Neural crest cell (in vitro differentiated cells): ENCODE measurements at places on chromosomes 11 and 22.

GRCh38 chr11:45149483-45150056 is 3.1 kb downstream of the PRDM11 start:
- DNase-seq: no peak

DNA sequence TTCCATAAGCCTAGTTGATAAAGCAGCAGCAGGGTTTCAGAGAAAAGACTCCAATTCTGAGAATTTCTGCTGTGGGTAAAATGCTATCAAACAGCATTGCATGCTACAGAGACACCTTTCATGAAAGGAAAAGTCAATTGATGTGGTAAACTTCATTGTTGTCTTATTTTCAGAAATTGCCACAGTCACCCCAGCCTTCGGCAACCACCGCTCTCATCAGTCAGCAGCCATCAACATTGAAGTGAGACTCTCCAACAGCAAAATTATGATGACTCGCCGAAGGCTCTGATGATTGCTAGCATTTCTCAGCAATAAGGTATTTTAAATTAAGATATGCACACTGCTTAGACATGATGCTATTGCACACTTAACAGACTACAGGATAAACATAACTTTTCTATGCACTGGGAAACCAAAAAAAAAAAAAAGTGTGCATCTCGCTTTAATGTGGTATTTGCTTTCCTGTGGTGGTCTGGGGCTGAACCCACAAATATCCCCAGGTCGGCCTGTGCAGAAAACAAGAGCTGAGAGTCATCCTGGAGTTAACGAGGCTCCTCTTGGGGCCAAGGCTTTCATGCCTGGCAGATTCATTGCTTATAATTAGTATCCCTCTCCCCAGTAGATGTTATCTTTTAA is 192.1 kb downstream of the CTTN start:
- no peak for DNase-seq

DNA sequence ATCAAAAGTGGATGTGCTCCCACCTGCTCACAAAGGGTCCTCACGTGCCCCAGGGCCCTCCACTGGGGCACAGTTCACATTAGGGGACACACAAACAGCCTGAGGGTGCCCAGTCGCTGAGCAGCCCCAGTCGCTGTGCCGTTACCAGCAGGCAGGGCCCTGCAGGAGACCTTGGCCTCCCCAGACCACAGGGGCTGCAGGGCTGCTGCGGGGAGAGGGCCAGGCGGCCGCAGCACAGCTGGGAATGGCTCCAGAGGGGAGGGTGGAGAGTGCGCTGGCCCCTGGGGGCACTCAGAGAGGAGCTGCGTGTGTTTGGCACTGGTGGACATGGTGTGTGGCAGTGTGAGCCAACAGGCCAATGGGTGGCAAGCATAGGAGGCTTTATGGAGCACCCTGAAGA is 20.3 kb upstream of the PACSIN2 start:
- no peak for DNase-seq

DNA sequence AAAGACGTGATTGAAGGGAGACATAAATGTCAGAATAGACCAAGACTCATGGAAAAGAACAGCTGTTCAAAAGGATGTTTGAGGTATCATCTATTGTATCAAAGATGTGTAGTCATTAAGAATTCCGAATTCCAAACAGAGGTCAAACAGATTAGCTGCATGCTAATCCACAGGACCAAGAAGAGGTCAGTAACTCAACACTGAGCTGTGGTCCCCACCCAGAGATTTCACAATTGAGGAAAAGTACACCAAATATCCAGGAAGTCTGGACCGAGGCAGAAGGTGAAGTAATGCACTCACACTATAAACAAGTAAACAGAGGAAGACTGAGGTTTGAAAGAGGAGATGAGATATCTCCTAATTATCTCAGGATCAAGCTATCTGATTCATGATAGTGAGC is 29.6 kb upstream of the OR5P2 start:
- no peak for DNase-seq

DNA sequence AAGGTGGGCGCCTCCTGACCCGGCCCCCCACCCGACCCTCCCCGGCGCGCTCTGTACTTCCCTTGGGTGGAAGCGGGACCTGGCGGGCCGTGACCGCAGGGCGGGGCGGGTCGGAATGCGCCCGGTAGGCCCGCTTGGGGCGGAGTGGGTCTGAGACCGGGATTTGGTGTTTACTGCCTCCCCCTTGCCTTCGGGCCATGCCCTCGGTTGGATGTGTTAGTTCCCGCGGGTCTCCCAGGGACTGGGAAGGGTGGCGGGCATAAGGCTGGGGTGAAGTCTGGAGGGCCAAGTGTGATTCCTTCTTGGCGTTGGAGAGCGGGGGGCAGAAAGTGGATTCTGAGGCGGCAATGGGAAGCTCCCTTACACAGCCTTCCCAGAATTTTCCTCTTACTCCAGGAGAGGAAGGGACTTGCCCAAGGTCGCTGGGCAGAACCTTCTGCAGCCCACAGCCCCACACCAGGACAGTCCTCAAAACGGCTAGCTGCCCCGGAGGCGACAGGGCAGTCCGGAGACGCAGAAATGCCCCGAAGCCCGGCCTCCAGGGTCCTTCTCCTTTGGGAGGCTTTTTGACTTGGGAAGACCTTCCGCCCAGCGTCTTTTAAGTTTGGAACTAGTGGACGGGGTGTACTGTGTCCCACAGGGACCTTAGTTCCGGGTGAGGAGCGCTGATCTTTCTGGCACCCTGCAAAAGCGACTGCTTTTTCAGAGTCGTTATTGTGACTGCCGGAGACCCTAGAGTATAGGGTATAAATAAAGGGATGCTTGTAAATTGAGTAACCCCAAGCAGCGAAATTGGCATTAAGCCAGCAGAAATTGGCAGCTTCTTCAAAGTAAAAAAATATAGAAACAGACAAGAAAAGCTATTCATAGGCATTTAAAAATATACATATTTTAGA is 647 bp downstream of the SWAP70 start:
- peak; percentile 6 for DNase-seq

GRCh38 chr11:65803797-65804492 is 17.1 kb downstream of the OVOL1 start:
- DNase-seq: no peak
